H1 (cell line): ENCODE measurements at places on chromosomes 13 and 19. TPM values are rescaled to one million over a fixed set of nuclear protein-coding genes. Genes with fewer than 3 reads are reported as not detected.
A peak's percentile ranks its signal among the peaks of the same experiment; 100 is the strongest.

DNA sequence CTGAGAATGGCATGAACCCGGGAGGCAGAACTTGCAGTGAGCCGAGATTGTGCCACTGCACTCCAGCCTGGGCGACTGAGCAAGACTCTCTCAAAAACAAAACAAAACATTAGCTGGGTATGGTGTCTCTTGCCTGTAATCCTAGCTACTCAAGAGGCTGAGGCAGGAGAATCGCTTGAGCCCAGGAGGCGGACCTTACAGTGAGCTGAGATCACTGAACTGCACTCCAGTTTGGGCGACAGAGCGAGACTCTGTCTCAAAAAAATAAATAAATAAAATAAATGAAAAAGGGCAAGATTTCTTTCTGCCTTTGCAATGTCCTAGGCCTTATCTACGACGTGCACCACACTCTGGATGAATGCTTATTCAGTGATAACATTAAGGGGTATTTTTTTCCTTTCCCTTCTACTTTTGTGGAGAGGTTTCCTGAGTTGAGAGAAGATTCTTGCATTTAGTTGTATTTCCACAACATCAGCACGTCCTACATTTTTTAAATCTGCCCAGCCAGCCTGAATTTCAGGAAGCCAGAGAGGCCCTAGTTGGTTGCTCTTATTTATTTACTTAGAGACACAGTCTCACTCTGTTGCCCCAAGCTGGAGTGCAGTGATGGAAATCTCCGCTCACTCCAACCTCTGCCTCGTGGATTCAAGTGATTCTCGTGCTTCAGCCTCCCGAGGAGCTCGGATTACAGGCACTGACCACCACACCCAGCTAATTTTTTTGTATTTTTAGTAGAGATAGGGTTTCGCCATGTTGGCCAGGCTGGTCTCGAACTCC is 26.1 kb upstream of the OR1M1 start:
- DNase-seq = no peak

DNA sequence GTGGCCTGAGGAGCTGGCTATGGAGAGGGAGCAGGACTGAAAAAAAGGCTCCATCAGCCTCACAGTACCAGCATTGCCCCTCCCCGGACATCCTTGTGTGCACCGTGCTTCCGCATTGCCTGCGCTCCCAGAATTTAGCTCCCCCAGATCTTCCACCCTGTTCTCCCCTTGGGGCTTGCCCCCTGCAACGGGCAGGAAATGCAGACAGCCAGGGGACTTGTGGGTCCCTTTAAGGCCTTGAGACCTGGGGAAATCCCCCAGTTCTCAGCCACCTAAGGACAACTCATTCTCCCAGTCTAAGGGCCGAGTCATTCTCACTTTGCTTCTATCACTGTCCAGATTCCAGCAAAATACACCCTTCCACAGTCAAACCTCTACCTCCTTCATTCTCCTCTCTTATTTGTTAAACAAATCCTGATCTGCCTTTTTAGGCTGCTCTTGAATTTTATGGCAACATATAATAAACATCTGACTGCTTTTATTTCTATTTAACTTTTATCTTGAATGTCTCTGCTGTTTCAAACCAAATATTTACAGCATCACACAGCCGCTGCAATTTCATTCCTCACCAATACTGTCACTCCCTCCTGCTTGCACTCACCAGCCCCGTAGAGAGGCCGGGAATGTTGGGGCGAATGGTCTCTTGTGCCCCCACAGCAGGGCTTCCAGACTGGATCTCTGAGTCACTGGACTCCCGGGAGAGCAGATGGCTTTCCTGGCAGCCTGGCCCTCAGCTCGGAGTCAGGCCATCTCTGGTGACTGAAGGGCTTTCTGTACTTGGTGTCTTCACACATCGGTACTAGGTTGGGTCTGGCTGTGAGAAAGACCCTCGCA is 221.9 kb downstream of the TSHZ3 start:
- DNase-seq = peak; percentile 21

GRCh38 chr19:33719366-33720154 is 77.1 kb upstream of the KCTD15 start:
- DNase-seq = no peak

DNA sequence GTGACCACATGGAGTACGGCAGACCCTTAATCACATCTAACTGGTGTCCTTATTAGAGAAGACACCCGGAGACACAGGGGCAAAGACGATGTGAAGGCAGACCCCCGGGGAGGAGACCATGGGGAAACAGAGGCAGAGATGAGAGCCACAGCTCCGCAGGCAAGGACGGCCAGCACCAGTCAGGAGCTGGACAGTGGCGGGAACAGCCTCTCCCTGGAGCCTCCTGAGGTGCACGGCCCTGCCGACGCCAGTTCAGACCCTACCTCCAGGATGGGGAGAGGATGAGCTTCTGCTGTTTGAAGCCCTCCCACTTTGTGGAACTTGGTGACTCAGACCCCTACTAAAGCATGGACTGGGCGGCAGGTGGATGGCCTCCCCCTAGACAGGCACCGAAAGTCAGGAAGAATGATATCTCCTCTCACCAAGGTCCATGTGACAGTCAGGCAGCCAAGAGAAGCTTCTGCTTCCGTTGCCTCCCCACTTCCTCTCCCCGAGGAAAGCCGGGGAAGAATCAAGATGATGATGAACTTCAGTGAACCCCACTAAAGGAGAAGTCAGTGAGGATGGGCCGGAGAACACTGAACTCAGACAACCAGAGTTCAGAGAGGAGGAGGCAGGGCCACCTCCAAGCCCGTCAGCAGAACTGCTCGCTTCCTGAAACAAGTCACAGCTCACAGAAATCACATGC is 25.4 kb downstream of the RAB20 start:
- DNase-seq = no peak

DNA sequence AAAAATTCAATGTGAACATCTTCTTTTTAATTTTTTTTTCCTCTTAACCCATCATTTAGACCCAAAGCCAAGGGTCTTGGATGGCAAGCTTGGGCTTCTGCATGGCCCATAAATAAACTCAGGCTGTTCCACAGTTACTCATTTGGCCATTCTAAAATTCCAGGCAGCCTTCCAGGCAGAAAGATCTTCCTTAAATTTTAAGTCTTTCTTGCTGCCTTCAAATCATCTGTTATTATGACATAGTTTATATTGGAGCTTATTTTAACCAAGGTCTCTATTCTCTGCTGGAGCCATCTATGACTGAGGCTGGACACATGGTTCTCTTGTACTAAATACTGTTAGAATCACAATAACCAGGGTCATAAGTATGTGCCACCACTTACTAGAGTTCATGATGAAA is 317.3 kb upstream of the MAB21L1 start:
- no peak for DNase-seq

DNA sequence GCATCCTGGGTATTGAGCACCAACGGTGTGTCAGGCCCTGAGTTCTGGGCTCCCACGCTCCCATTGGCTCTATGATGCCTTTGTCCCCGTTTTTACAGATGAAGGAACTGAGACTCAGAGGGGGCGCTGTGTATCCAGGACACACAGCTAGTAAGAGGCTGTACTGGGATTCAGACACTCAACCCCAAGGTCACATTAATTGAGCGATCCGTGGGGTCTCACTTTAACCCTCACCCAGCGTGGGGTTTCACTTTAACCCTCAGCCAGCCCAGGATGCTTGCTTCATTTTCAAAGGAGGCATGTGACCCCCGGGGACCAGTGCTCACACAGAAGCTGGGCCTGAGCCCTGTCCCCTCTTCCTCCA is 42.6 kb downstream of the CYP4F22 start:
- no peak for DNase-seq

- no peak for DNase-seq
Measured at GRCh38 chr19:33400856-33401682, 27.6 kb downstream of the CEBPG start.

- no peak for DNase-seq
Measured at GRCh38 chr19:5112681-5113575, 144.0 kb downstream of the KDM4B start.

DNA sequence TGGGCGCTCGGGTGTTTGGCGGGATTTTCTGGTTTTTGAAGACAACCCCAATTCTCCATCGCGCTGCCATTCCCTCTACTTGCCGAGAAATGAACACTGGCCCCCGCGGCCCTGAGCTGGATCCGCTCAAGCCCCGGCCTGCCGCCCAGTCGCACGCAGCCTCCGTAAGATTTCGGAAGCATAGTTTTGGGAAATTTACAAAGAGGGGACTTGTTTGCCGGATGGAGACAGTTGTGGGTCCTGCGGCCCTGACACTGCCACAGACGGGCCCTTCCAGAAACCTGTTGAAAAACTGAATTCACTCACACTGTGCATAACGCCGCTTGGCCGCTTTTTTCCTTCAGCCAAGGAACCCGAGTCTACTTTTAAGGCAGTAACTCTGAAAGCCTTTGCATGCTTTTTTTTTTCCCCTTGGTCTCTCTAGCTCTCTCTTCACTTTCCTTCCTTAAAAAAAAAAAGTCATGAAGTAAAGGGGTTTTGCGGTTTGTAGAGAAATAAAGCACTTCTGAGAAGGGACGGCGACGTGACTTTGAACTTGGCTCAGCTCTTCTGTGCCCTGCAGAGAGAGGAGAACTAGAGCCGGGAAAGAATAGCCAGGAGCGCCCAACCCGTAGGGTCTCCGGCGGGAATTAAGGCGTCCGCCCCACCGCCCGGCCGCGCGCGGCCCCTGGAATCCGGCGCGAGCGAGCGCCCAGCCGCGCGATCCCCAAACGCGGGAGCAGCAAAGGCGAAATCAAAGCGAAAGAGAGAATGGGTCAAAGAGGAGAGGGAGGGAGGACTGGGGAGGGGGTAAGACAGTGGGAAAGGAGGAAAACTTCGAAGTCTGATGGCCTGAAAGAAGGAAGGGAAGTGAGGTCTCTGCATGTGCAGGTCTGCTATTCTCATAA is 3.4 kb upstream of the ZIC2 start:
- DNase-seq = peak; percentile 52

GRCh38 chr19:7921302-7921966 is 1.3 kb downstream of the SNAPC2 start:
- DNase-seq = no peak

GRCh38 chr19:41327576-41328156 is 17.7 kb downstream of the CCDC97 start:
- DNase-seq = no peak

GRCh38 chr19:48530066-48530720 is 18.6 kb upstream of the LMTK3 start:
- no peak for DNase-seq

GRCh38 chr13:84500016-84500415 is 617.7 kb upstream of the SLITRK1 start:
- DNase-seq = no peak

DNA sequence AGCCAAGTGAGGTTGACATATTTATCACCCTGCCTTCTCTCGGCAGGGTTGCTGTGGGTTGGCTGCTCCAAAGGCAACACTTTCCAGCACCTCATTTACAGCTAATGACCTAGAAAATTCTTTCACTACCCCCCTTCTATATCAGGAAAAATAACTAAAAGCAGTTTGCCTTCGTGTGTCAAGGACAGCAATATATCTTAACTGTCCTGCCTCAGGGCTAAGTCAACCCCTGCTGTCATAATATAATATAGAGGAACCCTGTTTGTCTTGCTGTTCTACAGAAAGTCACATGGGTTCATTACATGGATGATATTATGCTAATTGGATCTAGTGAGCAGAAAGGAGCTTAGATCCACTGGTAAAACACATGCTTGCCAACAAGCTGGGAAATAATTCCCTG is 28.1 kb upstream of the USP12 start:
- DNase-seq = no peak

GRCh38 chr13:43139211-43139610 is 115.8 kb downstream of the DNAJC15 start:
- no peak for DNase-seq

GRCh38 chr19:676007-676338 is 219 bp upstream of the FSTL3 start:
- DNase-seq = no peak

GRCh38 chr19:49805822-49806619 is 7.1 kb downstream of the FUZ start:
- DNase-seq = no peak

- no peak for DNase-seq
Measured at GRCh38 chr13:37602733-37603381, 4.3 kb upstream of the POSTN start.

DNA sequence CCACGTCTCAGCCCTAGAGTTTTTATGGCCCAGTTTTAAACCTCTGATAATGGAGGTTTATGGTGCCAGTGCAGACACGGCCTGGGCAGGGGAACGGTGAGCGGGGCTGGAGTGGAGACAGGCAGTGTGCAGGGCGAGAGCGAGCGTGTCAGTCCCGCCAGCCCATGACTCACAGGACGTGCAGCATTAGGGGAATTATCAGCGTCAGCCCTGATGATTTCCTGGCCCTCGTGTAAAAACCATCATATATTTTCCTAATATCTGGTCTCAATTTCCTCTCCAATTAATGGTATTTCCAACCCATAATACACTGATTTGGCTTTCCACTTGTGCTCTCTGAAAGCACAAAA is 104.6 kb upstream of the VSTM2B start:
- DNase-seq = no peak

DNA sequence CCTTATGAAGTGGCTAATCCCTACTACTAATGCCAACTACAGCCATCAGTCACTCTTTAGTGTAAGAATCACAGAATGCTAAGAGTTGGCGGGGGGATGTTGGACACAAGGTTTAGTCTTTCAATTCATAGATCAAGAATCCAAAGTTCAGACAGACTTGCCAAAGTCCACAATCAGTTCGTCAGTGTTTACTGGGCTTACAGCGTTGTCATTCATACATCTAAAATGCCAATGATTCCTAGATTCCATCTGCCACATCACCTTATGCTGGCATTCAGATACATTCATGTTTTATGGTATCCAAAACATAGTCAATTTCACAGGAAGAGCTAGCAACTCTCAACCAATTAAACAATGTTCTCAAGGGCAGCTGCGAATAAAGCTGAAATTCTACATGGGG is 18.1 kb downstream of the RCBTB2 start:
- DNase-seq = no peak

- DNase-seq = peak; percentile 49
Measured at GRCh38 chr19:1624458-1624857, 19.2 kb upstream of the UQCR11 start.

DNA sequence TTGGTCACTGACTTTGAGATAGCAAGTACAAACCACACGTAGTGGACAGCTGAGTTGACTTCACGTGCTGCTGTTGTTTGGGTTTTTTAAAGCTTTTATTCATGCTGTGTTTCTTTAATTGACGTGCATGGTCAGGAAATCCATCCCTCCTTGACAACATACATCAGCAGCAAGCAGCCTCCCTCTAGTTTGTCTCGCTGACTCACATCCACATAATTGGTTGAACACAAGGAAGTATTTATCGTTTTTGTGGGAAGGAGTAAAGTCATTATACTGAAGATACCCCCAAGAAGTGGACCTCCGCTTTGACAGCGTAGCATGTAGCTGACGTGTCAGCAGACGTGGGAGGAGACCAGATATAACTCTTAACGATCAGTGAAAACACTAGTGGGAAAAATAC is 355.8 kb downstream of the MYO16 start:
- DNase-seq = no peak

GRCh38 chr19:16889366-16889882 is 625 bp downstream of the F2RL3 start:
- no peak for DNase-seq

S1PR5 gene
- polyA plus RNA-seq = 2.4 and 3.6 TPM in 2 replicates

ATCAY gene
- 24.4 and 31.6 TPM in 2 replicates for polyA plus RNA-seq

RAP2A gene
- polyA plus RNA-seq = 4.4 and 8.4 TPM in 2 replicates

SERP2 gene
- 2.1 and 2.3 TPM in 2 replicates for polyA plus RNA-seq

TLE5 gene
- 285 and 392 TPM in 2 replicates for polyA plus RNA-seq

CEACAM7 gene
- polyA plus RNA-seq = not detected in 2 replicates

BCL2L12 gene
- polyA plus RNA-seq = 209 and 280 TPM in 2 replicates

CRX gene
- polyA plus RNA-seq = 0.06 and 0.08 TPM in 2 replicates

CYP2F1 gene
- polyA plus RNA-seq = 0.17 and 1.0 TPM in 2 replicates

GIPC3 gene
- 1.0 and 1.3 TPM in 2 replicates for polyA plus RNA-seq

ERFL gene
- 0.08 and 0.12 TPM in 2 replicates for polyA plus RNA-seq

RAB3A gene
- 13.6 and 18.6 TPM in 2 replicates for polyA plus RNA-seq

LRRC8E gene
- polyA plus RNA-seq = 2.7 and 2.8 TPM in 2 replicates
